Stimulated activated CD4-positive, alpha-beta T cell treated with anti-CD3 and anti-CD28 coated beads, Interleukin-15, amount 100 ng/mL, for 1 hour (primary cell): ENCODE measurements at places on chromosomes 3 and 15.

- no peak for DNase-seq
Measured at GRCh38 chr3:39668420-39668819, 141.0 kb upstream of the MYRIP start.

DNA sequence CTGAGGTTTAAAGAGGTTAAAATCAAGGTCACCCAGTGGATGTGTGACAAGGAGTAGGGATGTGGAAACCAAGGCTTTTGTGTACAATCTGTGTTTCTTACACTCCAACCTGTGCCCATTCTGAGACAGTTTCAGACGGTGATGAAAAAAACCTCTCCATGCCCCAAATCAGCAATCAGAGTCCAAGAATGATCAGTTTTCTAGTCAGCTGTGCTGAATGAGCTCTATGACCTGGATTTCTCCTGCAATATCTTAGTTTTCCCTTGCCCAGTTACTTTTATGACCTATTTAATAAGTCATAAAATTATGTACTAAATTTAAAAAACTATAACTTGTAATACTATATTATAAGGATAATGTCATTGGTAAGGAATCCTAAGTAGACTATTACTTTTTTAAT lies 37.5 kb upstream of the CBLB start:
- DNase-seq = no peak

DNA sequence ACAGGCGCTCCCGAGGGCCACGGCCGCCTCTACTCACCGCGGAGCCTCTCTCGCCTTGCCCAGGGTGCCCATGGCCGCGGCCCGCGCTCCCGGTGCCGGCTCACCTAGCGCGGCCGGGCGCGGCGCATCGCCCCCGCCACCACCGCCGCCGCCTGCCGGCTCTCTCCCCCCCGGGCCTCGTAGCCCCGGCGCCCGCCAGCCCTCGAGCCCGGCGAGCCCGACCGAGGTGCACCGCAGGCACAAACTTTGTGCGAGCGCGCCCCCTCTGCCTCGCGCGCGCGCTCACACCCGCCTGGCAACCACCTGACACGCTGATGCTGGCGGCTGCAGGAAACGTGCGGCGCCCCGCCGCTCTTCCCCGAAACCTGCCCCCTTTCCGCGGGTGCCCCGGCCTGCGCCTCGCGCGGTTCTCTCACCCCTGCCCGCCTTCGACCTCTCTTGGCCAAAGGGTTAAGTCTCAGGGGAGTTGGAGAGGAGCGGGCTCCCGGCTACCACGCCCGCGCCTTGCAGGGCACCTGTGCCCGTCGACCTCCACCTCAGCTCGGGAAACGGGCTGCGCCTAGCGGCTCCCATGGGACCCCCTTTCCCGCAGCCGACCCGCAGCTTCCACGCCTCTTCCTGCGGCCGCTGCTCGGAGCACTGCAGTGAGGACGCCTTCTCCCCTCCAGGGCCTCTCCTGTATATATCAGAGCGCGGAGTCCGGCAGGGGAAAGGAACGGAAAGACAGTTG lies at the start of gene RASGRP1:
RASGRP1 (minus strand) TSS at position 258 of the 730 bp plus-strand sequence; CDS start at position 72, 186 bp downstream.
- DNase-seq = peak; percentile 77

DNA sequence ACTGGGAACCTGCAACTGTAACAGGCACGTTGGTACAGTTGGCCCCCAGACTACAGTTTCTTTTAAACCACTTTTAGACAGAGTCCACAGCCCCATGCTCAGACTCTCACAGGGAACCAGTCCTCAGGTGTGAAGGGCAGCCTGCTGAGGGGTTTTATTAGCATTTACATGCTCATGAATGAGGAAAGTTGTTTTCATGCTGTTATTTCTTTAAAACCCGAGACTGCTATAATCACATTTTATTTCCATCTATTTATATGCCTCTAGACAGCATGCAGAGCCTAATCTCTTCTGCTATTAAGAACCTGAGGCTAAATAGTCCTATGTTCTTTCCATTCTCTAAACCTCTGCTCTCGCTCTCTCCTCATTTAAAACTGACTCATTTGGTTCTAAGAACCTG lies 26.3 kb upstream of the FSIP1 start:
- no peak for DNase-seq

DNA sequence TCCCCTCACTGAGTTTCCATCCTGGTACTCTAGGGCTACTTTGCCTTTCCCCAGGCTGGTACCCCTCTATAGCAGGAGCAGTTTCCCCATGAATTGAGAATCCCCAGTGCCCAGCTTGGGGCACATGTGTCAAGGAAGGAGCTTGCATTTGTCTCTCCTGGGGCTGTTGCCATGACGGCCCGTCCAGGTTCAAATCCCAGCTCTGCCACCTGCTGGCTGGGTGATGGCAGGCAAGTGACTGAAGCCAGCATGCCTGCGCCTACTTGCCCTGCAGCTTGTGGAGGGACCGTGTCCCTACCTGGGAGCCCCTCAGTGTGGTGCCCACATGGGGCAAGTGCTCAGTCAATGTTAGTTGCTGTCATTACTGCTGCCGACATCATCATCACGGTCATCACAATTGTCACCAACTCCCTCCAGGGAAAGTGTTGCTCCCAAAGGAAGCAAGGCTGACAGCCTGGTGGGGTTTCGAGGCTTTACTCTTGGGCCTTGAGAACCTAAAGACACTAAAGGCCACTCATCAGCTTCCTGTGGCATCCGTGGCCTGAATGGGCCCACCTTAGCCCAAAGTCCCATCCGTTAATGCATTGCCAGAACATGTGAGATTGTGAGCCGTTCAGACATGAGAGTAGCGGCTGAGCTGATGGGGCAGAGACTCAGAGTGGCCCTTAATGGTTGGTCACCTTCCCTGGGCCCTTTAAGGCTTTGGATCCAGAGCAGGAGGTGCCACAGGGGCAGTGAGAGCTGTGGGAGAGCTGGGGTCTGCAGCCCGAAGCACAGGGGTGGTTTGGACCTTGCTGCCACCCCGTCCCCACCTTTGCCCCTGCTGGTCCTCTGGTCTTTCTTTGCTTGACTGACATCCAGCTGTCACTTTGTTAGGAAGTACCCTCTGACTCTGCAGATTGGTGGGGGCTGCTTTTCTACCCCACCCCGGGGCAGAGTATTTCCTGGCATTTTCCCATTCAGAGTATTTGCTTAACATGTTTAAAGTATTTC lies 144.4 kb downstream of the DNAJB8 start:
- peak; percentile 28 for DNase-seq

GRCh38 chr3:162302983-162303624 lies 806.5 kb downstream of the OTOL1 start:
- DNase-seq = no peak

DNA sequence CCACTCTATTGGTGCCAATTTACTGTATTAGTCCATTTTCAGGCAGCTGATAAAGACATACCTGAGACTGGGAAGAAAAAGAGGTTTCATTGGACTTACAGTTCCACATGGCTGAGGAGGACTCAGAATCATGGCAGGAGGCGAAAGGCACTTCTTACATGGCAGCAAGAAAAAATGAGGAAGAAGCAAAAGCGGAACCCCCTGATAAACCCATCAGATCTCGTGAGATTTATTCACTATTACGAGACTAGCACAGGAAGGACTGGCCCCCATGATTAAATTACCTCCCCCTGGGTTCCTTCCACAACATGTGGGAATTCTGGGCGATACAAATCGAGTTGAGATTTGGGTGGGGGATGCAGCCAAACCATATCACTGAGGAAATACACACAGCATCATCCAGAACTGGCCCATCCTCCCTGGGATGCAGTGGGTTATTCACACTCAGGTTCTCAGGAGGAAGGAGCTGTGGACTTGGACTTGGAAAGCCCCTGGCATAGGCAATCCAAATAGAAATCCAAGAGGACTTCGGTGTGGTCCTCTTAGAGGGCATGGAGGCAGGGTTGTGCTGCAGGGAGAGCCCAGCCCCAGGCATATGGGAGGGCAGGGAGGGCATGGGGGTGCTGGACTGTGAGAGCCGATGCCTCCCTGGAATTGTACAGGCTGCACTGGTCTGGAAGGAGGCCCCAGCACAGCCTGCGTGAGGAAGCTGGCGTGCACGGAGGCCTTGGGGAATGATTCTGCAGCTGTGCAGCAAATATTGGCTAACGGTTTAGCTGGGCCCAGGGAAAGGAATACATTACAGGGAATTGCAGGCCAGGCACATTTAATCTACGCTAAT lies 62.9 kb downstream of the EFCAB12 start:
- DNase-seq = no peak

DNA sequence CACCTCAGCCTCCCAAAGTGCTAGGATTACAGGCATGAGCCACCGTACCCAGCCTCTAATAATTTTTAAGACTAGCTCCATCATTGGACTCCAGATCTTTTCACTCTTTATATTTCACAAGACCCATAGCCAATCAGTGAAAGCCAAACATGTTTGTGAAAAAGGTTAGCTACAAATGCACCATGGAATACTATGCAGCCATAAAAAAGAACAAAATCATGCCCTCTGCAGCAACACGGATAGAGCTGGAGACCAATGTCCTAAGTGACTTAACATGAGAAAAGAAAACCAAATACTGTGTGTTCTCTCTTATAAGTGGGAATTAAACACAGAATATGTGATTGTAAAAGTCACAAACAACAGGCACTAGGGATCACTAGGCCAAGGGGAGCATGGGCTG lies 3.2 kb downstream of the SCAPER start:
- DNase-seq = no peak

DNA sequence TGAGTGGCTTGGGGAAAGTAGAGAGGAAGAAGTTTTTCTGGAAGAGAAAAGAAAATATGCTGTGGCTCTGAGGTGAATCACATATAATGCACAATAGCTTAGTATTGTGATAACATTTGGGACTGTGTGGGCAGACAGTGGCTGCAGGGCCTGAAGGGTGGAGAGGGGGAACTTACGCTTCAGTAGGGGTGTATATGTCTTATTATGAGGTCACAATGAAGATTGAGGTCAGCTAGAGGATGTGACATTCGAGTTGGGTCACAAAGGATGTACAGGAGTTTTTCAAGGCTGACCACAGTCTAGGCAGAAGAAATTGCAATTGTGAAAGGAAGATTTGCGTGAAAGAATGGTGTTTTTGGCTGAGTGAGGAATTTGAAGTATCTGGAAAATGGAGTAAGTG lies 414.8 kb downstream of the LPP start:
- DNase-seq = no peak

- DNase-seq = no peak
Measured at GRCh38 chr3:135908225-135908624, 57.3 kb upstream of the PPP2R3A start.

- DNase-seq = no peak
Measured at GRCh38 chr3:79063624-79064023, 704.2 kb downstream of the ROBO1 start.

GRCh38 chr3:152710549-152710948 lies 124.4 kb upstream of the P2RY1 start:
- DNase-seq = no peak

GRCh38 chr3:180860180-180860858 lies 52.2 kb upstream of the FXR1 start:
- DNase-seq = no peak

GRCh38 chr15:40445421-40445922 lies 4.7 kb downstream of the BAHD1 start:
- DNase-seq = no peak

DNA sequence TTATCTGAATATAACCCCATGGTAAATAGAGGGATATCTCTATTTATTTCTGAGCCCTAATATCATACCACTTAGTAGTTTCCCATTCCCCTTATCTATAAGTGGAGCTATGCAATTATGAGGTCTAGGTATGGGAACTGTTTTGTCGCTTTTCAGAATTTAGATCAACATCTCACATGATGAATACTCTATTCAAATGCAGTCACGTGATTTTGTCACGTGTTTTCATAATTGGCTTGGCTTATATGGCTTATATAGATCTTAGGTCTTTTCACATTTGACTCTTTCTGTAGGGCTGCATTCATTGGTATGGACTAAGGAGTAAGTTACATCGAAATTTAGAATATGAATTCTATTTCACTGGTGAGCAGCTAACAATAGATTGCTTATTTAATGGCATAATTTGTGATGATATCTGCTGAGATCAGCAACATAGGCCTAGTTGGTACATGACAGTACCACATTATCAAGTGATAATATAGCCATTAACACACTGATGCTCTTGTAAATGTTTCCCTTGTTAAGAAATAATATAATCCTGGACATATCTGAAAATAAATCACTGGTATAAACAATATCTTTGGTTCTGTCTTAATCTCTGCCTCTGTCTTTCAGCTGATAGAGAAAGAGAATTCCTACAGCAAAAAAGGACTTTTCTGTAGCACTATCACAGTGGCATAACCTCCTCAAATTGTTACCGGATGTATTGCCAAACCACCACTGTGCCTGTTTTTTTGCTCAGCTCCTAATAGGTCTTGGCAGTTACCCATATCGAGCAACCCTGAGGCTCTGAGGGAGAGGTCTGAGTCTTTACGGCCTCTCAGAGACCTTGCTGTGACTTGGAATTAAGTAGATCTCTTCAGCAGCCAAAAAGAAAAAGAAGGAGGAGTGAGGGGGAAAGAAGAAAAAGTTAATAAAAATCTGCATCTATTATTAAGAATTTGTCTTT lies 357.1 kb downstream of the ZPLD1 start:
- DNase-seq = no peak

DNA sequence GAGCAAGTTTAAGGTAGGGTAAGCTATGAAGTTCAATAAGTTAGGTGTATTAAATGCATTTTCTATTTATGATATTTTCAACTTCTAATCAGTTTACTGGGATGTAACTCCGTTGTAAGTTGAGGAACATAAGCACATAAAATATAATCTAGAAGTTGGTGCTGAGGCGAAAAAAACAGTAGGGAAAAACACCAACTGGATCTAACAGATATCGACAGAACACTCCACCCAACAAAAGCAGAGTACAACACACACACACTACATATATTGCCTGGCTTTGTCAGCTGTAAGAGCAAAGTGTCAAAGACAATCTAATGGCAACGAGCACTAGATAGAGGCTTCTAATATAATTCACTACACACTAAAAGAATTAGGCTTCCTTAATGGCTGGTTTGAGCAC lies 8.4 kb downstream of the PIK3R4 start:
- no peak for DNase-seq

GRCh38 chr3:193554811-193555210 lies at the start of gene ATP13A4:
Gene ATP13A4, minus strand, starts transcription at chr3:193554895. Its CDS starts 96 bp downstream, at chr3:193554799.
- no peak for DNase-seq

DNA sequence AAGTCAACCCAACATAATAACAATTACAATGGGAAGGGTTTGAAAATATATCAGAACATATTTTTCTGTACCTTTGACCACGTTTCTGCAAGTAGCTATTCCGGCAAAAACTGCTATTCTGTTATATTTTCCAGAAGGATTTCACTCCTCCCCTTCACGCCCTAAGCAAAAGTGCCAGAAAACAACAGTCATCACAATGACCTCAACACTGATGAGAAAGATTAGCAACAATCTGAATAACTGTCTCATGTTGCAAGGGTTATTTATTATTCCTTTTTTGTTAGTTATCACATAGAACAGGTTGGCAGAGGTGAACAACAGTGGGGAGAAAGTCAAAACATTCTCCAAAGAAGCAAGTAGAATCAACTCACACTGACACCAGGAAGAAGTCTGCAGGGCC lies 269.4 kb upstream of the ARRDC4 start:
- no peak for DNase-seq

DNA sequence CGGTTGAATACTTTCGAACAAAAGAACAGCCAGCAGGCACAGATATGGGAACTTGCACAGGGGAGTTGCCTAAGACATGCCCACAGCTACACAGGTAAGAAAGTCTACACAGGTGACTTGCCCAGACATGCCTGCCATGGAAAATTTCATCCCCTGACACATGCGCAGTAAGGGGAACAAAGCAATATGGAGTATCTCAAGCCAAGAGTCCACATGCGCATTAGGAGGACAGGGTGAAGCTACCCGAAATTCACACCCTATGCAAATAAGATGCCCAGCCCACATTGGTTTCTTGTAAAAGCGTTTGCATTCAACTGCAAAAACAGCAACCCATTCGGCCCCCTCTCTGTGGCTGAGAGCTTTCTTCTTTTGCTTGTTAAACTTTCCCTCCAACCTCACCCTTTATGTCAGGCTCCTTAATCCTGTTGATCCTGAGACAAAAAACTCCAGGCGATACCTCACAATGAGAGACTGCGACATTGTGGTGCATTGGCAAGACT lies 49.3 kb upstream of the TRPM1 start:
- no peak for DNase-seq
